ENCODE measurements at places on chromosomes 3 and 15. TPM values are rescaled to one million over a fixed set of nuclear protein-coding genes. Genes with fewer than 3 reads are reported as not detected.

DOCK3 gene
- total RNA-seq, result 10.0 TPM

PLA2G4E gene
- total RNA-seq, result 0.09 TPM

SPESP1 gene
- total RNA-seq, result not detected

PCSK6 gene
- 3.6 TPM for total RNA-seq

GOLGA6L10 gene
- total RNA-seq, result 9.5 TPM

DUOXA2 gene
- total RNA-seq, result not detected

P2RY14 gene
- total RNA-seq, result not detected

NOX5 gene
- not detected for total RNA-seq

ALG3 gene
- 35.3 TPM for total RNA-seq

CAPN3 gene
- 3.7 TPM for total RNA-seq

C3orf85 gene
- total RNA-seq, result not detected

ABHD5 gene
- 12.3 TPM for total RNA-seq

FBXL2 gene
- total RNA-seq, result 20.0 TPM

ATP13A5 gene
- total RNA-seq, result 0.29 TPM

PPARG gene
- total RNA-seq, result 17.1 TPM

CDHR4 gene
- not detected for total RNA-seq

SKOR1 gene
- 0.75 TPM for total RNA-seq

CNTN3 gene
- total RNA-seq, result 12.7 TPM

HGD gene
- total RNA-seq, result 11.9 TPM

CCR9 gene
- not detected for total RNA-seq

OR4M2 gene
- total RNA-seq, result not detected

SERINC4 gene
- 0.36 TPM for total RNA-seq

PPP1R14D gene
- 1.5 TPM for total RNA-seq

All from progenitor cell of endocrine pancreas (in vitro differentiated cells).